Posterior vena cava (tissue), 2 donors: ENCODE measurements at places on chromosomes 5 and 9. TPM values are rescaled to one million over a fixed set of nuclear protein-coding genes. Genes with fewer than 3 reads are reported as not detected.

Gene MARCOL
- total RNA-seq: not detected

Gene OR5C1
- not detected for total RNA-seq

Gene GBGT1
- total RNA-seq: 19.9 TPM

Gene TOPORS
- 11.6 TPM for total RNA-seq
